ENCODE measurements at places on chromosomes 11 and 22. TPM values are rescaled to one million over a fixed set of nuclear protein-coding genes. Genes with fewer than 3 reads are reported as not detected.

Gene TIRAP
- total RNA-seq = 22.7 TPM

Gene HTR3A
- total RNA-seq = 0.67 TPM

Gene DDTL
- total RNA-seq = 4.5 TPM

Gene SCO2
- 5.7 TPM for total RNA-seq

Gene DRD2
- 0.31 TPM for total RNA-seq

Gene OR4P4
- not detected for total RNA-seq

Gene OR5B21
- not detected for total RNA-seq

Gene KREMEN1
- 38.7 TPM for total RNA-seq

Gene CARD10
- 66.4 TPM for total RNA-seq

Gene DEFB108B
- not detected for total RNA-seq

Gene MS4A4A
- total RNA-seq = 7.6 TPM

Gene PCNX3
- total RNA-seq = 56.0 TPM

Gene CD248
- 4.5 TPM for total RNA-seq

Gene OR8A1
- total RNA-seq = not detected

Gene ARVCF
- 13.0 TPM for total RNA-seq

Gene PPP2R1B
- 45.3 TPM for total RNA-seq

Gene TMPRSS6
- total RNA-seq = 3.1 TPM

Gene GP1BB
- not detected for total RNA-seq
